ENCODE measurements at places on chromosomes 6 and 20.

DNA sequence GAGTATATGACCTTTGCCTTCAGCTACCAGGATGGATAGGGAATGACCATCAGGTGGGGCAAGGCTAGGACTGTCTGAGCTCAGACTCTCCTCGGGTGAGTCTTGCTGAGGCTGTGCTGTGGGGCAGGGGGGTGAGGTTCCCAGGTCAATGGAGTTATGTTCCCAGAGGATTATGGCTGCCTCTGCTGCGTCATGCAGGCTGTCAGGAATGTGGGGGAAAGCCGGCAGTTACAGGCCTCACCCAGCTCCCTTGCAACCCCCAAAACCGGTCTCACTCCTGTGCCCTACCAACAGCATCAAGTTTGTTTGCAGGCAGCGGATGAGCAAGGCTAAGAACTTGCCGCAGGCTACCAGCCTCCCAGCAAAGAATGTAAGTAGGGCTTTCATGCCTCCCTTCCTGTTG lies 93.5 kb downstream of the ESR1 start:
- no peak for DNase-seq

DNA sequence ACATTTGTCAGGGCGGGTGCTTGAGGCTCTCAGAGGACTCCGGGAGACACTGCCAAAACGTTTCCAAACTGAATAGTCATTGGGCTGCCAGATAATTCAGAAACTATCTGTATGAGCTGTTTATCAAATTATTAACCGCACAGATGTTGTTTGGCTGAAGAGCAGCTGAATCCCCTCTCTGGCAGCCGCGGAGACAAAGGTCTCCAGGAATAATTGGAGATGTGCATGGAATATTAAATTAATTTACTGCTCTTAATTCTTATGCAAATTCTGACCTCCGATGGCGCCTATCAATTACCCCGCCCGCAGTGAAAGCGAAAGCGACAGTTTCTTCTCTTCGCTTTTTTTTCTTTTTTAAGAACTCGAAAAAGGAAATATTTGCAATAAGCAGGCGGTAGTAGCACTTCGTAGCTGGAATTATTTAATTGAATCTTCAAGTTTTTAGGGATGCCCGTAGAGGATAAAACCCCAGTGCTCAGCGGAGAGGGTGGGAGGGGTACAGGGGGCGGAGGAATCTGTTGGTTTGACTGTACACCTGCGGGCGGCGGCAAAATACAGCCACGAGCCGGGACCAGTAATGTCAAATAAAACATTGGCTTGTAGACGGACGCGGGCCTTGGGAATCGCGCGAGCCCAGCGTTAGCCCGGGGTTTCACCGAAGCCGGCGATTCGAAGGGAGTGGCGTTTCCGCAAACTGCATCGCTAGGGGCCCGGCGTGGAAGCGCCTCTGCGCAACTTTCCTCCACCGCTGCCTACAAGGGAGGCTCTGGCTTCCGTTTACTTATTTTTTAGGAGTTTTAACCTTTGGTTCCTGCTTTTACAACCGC lies 6.2 kb downstream of the LINC00237 start:
- DNase-seq, result peak; percentile 41

DNA sequence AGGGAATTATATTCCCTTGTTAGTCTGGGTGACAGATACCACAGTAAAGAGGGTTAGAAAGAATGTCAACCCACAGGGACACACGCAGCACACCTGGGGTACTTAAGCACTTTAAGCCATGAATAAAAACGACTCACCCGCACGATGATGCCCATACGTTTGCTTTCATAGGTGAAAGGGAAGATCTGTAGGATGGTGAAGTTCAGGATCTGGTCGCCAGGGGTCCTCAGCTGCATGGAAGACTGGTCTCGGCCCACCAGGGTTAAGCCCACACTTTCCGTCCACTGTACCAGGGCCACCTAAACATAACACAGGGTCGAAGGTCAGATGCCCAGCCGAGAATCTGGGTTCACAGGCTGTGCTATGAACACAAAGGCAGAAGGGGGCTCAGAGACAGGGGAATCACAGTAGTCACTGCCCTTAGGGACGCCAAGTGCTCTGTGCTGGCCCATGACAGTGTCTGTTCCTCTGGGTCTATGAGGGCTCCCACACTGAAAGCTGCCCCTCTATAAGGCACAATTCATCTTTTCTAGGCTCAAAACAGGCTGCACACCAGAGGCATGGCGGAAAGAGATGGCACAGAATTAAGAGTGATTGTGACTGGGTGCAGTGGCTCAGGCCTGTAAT lies 96.8 kb upstream of the NFATC2 start:
- DNase-seq, result peak; percentile 57

DNA sequence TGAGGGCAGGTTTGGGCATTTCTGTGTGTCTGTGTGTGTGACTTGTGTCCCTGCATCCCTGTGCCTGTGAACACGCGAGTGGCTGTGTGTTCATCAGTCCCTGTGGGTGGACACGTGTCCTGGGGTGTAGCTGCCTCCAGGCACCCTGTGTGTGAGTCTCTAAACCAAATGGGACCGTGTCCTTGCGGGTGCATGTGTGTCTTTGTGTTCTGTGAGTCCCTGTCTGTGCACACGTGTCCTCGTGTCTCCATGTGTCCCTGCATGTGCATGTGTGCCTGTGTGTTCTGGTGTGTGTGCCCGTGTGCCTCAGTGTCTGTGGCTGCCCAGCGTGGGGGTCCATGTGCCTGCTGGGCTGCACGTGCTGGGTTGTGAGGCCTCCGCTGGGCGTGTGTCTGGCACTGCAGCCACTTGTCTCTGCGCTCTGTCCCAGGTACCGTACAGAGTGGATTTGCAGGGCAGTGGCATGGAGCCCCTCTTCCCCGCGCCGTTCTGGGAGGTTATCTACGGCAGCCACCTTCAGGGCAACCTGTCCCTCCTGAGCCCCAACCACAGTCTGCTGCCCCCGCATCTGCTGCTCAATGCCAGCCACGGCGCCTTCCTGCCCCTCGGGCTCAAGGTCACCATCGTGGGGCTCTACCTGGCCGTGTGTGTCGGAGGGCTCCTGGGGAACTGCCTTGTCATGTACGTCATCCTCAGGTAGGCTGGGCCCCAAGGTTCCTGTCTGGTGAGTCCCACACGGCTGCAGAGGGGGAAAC lies 8.2 kb upstream of the LKAAEAR1 start:
- no peak for DNase-seq

DNA sequence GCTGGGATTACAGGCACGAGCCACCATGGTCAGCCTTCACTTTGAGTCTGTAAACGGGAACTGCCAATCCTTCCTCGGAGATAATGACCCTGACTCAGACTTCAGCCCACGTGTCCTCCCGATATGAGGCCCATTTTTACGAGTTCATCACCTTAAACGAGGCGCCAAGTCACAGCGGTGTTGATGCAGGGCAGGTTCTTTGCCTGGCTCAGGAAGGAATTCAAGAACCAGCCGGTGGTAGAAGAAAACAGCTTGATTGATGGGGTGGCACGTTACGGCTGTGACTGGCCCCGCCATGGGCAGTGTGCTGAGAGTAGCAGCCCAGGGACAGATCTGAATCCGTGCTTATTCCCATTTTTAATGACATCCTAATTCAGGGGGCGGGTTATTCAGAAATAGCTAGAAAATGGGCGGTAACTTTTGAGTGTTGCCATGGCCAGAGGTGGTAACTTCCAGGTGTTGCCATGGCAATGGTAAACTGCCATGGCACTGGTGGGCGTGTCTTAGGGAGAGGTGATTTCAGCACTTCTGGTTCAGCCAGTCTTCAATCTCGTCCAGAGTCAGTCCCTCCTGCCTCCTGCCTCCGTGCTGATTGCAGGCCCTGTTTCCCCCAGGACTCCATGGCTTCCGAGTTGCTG lies 9.1 kb upstream of the MAP1LC3A start:
- no peak for DNase-seq

GRCh38 chr6:91442342-91442741 lies 855.5 kb upstream of the MAP3K7 start:
- no peak for DNase-seq

- no peak for DNase-seq
Measured at GRCh38 chr20:25067102-25067987, 9.4 kb upstream of the ACSS1 start.

DNA sequence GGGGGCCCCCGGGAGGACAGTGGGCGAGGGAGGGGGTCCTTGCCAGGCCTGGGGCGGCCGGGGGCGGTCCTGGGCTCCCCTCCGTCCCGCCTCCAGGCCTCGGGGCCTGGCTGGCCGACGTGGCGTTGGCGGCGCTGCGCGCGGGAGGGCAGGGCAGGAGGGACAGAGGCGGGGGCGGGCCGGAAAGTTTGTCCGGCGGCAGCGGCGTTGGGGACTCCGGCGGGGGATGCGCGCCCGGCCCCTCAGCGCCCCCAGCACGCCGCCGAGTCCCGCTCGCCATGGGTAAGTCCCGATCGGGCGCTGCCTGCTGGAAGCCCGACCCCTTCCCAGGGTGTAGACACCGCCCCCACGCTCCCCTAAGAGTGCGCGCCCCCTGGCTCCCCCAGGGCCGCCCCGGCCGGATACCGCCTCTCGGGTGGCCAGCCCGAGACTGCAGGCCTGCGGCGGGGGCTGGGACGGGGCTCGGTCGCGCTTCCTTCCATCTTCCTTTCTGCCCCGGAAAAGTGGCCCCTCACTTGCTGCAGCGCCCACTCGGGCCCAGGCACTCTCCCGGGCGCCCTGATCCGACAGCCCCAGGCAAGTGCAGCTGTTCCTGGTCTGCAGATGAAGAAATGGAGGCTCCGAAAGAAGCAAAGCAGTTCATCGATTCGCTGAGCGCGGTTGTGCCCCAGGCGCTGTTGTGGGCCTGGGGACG lies at the start of gene SLC2A10:
Gene SLC2A10 (plus strand): TSS at position 191 of the 694 bp plus-strand sequence. CDS start 88 bp downstream, at position 279.
- DNase-seq, result no peak

DNA sequence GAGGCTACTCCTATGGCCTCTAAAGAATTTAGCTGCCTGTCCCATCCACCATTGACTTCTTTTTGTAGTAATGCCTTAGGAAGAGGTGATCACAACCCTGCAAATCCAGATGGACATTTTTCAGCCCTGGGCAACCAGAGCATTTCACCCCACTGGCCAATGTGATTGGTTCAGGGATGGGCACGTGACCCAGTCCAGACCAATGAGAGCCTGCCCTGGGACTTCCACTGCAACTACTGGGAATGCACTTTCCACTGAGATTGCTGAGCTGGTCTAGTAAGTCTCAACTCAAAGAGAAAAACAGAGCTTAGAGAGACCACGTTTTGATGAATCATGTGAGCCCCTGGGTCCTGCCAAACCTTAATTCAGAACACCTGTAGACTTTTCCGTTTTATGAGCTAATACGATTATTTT lies 8.9 kb upstream of the UBE2V1 start:
- DNase-seq, result no peak

GRCh38 chr6:86148586-86148985 lies 505.9 kb upstream of the SYNCRIP start:
- DNase-seq, result no peak

DNA sequence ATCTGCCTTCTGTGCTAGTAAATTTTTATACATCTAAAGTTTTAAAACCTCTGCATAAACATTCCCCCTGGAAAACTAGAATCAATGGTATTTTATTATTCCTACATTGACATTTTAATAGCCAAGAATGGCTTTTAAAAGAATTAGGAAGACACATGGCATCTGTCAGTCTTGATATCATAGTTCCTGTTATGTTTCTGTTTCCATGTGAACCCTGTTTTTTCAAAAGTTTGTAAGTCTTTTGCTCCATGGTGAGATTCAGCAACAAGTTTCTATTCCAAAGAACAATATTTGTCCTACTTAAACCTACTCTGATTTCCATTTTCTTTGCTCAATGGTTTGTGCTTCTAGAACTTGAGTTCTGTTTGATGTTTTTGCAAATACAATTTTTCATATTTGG lies 95.2 kb downstream of the PLEKHG1 start:
- DNase-seq, result no peak

DNA sequence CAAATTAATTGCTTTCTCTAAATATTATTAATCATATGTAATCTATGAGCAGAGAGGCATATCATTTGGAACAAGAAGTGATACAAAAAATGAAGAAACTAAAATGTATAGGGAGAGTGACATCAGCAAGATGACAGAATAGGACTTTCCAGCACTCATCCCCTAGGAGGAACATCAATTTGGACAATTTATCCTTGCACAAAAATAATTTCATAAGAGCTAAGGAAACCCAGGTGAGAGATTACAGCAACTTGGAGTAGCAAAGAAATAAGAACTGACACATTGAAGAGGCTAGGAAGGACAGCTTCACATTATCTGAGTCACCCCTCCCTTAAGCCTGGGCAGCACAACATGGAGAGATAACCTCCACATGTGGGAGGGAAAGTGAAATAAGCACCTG lies 347.5 kb downstream of the MAFB start:
- DNase-seq, result no peak

DNA sequence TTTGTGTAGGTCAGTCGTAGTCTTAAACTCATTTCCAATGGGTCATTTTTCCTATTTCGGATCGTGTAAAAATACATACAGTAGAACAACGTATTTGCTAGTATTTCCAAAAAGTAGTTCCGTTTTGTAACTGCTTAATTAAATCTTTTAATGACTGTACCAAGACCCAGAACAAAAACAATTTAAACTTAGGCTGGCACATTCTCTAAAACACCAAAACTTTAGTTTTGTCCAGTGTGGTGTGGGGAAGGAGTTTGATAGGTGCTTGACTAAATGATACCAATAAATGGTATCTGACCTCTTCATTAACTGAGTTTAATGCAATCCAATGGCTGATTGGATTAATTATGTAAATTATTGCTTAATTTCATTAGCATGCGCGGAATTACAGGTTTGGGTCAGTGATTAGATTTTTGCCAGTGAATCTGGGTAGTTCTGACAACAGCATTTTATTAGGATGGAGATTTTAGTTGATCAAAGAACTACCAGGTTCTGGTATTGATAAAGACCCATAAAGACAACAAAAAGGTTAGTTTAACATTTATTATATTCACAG lies 20.8 kb downstream of the OR2B2 start:
- DNase-seq, result no peak

GRCh38 chr20:32333988-32334885 lies 23.9 kb upstream of the ASXL1 start:
- peak; percentile 36 for DNase-seq

GRCh38 chr6:46940433-46941226 lies 18.9 kb upstream of the ADGRF5 start:
- DNase-seq, result no peak

DNA sequence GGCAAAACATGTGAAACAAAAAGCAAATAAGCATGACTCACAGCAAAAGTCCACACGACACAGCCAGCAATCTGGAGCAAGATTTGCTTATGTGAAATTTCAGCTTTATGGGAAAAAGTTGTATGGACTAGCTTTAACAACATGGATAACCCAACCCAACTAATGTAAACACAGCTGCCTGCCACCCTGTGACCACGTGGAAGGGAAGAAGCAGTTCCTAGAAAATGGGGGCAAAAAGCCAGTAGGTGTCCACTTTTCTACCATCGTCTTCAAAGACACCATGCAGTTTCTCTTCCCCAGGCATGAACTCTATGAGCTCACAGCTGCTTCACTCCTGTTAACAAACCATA lies 425.4 kb upstream of the RNF217 start:
- DNase-seq, result no peak
